Activated CD4-positive, CD25-positive, alpha-beta regulatory T cell treated with anti-CD3 and anti-CD28 coated beads, Interleukin-2, amount 50 U/mL, for 24 hours (primary cell): ENCODE measurements at places on chromosomes 2 and 18.
A peak's percentile ranks its signal among the peaks of the same experiment; 100 is the strongest.

DNA sequence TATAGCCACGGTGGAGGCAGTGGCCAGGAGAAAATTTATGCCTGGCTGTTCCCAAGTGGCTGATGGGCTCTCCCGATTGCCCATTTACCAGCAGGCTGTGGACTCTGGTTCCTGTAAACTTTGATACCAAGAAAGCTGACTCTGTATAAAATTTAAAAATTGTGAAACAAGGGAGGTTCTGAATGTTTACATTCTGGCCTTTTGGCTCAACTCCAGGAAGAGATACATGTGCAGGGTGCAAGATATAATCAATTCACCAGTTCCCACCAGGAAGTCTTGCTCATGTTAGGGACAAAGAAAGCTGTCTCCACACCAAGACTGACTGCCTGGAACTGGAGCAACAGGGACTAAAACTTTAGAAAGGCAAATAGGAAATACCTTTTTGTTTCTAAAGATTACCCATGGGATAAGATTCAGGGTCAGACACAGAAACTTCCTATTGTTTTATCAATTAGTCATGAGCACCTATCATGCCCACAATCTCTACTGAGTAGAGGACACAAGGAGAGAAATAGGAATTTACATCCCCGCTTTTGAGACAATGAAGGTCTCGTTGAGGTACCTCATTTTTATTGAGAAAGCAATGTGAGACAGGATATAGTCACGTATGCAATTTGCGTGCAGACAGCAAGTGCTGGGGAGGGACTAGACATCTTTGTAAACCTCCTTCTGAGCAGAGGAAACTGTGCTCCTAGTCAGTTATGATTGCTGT lies 123.5 kb downstream of the LIPG start:
- ATAC-seq = no peak

GRCh38 chr2:111037128-111037527 lies 83.6 kb upstream of the BCL2L11 start:
- ATAC-seq = no peak

GRCh38 chr2:229748950-229749349 lies 34.6 kb upstream of the DNER start:
- ATAC-seq = no peak

DNA sequence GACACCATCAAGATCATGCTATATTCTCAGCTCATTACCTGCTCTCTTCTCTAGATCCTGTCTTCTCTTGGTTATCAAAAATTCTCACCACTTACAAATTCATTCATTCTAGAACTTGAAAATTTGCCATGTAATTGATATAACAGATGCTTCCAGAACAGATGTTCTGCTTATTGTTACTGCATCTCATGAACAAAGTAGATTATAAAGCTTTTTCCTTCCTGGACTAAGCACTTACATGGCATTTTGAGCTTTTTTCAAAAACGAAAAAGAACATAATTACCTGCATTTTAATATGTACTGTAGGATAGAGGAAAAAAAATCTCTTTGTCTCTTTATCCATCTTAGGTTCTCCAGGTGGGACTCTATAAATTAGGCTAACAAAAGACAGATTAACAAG lies 79.6 kb upstream of the CREB1 start:
- no peak for ATAC-seq

- ATAC-seq = peak; percentile 17
Measured at GRCh38 chr18:48815581-48816324, 135.0 kb downstream of the SMAD7 start.

DNA sequence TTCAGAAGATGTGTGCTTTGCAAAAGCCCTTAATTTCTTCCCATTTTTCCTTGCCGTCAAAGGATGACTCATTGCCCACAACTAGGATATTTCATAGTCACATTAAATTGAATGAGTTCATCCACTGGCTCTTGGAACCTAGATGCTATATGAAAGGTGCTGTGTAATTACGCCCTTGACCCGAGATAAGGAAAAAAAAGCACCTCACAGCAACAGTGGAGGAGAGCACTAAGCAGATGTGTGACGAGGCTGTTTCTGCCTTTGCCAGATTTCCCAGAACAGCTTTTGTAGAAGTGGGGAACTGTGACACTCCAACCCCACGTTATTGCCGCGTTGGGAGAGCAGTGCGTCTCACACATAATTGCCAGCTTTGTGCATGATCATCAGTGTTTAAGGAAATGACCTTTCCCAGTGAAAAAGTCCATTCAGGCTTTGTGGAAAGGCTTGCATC lies 33.3 kb upstream of the TMEM87B start:
- ATAC-seq = no peak

DNA sequence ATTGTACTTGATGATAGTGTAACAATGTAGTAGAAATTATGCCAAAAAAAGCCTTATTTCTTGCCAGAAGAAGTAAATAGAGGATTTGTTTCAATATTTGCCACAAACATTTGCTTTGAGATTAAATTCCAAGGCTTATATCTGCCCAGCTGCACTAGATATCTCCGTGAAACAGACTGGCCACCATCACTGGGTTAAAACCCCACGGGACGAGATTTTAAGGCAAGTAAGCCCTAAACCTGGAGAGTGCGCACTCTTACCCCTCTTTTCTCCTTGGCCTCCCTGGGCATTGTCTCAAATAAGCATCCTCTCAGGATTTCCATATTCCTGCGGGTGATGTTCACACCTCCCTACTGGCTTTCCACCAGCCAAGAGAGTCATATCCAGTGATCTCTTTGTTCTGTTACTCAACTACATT lies 334.4 kb downstream of the AGPS start:
- no peak for ATAC-seq

GRCh38 chr18:44830581-44830980 lies 149.9 kb downstream of the SETBP1 start:
- ATAC-seq = no peak

GRCh38 chr2:110714452-110715224 lies 17.7 kb upstream of the ACOXL start:
- ATAC-seq = no peak

DNA sequence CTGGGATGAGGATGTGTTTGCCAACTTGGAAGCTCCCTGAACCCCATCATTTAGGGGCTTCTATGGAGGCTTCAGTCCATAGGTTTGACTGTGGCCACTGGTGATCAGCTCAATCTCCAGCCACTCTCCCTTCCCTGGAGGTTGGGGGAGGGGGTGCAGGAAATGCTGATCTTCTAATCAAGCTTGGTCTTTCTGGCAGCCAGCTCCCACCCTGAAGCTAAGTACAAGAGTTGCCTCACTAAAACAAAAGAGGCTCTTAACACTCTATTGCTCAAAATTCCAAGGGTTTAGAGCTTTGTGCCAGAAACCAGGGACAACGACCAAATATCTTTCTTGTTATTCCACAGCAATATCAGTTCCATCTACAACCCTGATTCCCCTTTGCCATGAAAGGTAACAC lies 19.4 kb upstream of the MPPE1 start:
- ATAC-seq = no peak

DNA sequence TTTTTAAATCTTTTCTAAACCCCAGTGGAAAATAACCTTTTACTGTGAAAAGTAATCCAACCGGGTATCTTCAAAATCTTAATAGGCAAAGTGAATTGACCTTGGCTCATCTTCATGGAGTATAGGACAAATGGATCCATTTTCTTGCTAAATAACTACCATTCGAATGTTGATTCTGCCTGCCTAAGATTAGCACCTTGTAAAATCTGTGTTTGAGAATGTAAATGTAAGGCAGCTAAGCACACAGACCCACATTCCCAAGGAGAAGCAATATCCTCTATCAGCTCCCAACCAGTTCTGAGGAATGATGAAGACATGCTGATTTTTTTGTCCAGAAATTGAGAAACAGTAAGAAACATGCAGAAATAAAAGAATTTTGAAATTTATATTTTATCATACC lies 509.8 kb upstream of the SMIM21 start:
- no peak for ATAC-seq

- no peak for ATAC-seq
Measured at GRCh38 chr18:9629709-9630108, 15.3 kb upstream of the PPP4R1 start.

GRCh38 chr18:6311456-6312215 lies 103.1 kb downstream of the L3MBTL4 start:
- ATAC-seq = no peak

- ATAC-seq = no peak
Measured at GRCh38 chr2:84486441-84487115, 27.5 kb upstream of the SUCLG1 start.

GRCh38 chr18:31101183-31102024 lies 817 bp downstream of the DSC2 start:
- no peak for ATAC-seq

DNA sequence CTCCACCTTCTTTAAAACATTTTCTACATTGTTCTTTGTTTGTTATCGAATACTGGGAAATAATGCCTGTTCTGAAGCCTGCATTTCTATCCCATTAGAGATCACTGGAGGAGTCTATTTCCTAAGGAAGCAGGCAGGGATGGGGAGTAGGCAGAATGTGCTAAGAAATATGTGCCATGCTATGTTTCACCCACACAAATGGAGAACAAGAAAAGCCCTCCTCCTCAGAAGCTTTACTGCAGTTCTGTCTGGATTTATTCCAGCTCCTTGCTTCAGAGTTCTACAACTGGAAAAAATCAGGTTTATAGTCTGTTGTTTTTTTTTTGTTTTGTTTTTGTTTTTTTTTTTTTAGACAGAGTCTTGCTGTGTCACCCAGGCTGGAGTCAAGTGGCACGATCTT lies 825.1 kb downstream of the SLC4A3 start:
- ATAC-seq = no peak

DNA sequence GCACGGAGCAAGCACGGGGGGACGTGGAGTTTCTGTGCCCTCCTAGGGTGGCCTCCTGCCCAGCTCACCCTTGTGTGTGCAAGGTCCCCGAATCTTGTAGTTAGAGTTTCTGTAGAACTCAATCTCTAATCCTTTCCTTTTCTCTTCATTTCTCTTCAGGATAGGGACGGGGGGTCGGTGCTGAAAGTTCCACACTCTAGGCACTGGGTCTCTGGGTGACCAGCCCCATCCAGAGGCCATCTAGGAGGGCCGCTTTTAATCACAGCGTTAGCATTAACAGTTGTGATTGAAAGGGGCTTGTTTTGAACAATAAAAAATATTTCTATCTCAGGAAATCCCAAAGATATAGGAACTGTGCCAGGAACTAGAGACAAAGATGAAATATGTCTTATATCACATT lies 10.5 kb downstream of the SOCS6 start:
- ATAC-seq = no peak

DNA sequence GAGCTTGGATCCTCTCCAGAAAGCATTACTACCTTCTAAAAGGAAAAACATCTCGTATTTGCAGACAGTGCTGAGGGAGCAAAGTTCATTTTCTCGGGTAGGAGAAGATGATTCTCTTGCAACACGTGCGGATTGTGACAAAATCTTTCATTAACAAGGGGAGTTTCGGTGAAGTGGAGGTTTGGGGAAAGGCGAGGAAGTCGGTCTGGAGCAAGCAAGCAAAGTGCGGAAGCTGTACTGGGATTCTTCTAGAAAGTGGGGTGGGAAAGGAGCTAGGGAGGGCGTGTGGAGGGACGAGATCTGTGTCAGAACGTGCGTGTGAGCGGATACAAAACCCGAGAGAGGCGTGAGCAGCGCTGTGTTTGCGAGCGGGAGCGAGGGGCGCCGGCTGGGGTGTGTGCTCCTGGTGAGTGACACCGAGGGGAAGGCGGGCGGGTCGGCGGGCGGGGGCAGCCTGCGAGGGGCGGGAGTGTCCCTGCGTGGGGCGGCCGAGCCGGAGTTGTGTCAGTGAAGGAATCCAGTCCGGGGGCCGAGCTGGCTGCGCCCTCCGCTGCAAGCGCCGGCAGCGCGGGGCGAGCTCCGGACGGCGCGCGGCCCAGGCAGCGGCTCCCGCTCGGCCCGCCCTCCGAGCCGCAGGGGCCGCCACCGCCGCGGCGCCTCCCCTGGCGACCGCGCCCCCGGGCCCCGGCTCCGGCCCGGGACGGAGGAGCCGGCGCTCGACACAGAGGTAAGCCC lies at the start of gene SPATS2L:
SPATS2L (plus strand) TSS at position 498 of the 735 bp plus-strand sequence. CDS start 82,552 bp downstream, outside the sequence.
- peak; percentile 70 for ATAC-seq

GRCh38 chr2:150066490-150066889 lies 421.0 kb downstream of the RND3 start:
- ATAC-seq = no peak

DNA sequence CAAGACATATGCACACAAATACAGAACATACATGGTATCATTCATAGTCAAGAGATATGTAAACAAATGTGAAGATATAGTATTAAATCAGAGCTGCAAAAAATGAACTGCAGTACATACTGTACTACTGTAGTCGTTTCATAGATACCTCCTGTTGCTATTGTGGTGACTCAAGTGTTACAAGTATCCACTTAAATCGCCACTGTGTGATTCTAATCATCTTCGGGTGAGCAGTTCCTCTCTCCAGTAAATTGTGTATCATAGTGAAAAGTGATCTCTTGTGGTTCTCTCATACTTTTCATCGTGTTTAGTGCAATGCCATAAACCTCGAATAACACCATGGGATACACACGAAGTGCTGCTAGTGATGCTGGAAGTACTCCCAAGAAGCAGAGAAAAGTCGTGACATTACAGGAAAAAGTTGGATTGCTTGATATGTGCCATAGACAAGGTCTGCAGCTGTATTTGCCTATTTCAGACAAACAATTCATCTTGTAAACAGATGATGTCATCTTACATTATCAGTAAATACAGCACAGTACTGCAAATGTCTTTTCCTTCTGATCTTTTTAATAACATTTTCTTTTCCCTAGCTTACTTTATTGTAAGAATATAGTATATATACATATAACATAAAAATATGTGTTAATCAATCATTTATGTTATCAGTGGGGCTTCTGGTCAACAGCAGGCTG lies 222.2 kb downstream of the BCL11A start:
- ATAC-seq = no peak

DNA sequence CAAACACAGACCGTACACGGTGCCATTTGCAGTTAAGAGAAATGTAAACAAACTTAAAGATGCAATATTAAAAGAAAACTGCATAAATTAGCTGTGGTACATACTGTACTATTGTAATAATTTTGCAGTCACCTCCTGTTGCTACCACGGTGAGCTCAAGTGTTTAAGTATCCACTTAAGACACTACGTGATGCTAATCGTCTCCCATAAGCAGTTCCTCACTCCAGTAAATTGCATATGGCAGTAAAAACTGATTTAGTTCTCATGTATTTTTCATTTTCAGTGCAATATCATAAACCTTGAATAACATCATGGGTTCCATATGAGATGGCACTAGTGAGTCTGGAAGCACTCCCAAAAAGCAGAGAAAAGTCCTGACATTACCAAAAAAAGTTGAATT lies 14.4 kb downstream of the CLEC4F start:
- no peak for ATAC-seq

GRCh38 chr2:149466635-149467034 lies 120.9 kb downstream of the MMADHC start:
- no peak for ATAC-seq

GRCh38 chr2:27261926-27262298 lies 935 bp downstream of the SLC30A3 start:
- ATAC-seq = no peak

- ATAC-seq = no peak
Measured at GRCh38 chr2:207772844-207773205, 3.1 kb upstream of the FZD5 start.

- ATAC-seq = no peak
Measured at GRCh38 chr2:230885463-230886130, 20.9 kb downstream of the ITM2C start.

GRCh38 chr2:96669539-96670215 lies 27.1 kb downstream of the FER1L5 start:
- no peak for ATAC-seq
